IPS-NIHi11 (cell line): ENCODE measurements at places on chromosomes 11 and 22.
A peak's percentile ranks its signal among the peaks of the same experiment; 100 is the strongest.

GRCh38 chr11:72771507-72771906 lies 19.3 kb upstream of the ARAP1 start:
- no peak for DNase-seq

- no peak for DNase-seq
Observed at GRCh38 chr11:118047749-118048148, 29.1 kb upstream of the TMPRSS4 start.

- DNase-seq, result no peak
Observed at GRCh38 chr22:48373626-48374173, 1454.0 kb downstream of the BRD1 start.

DNA sequence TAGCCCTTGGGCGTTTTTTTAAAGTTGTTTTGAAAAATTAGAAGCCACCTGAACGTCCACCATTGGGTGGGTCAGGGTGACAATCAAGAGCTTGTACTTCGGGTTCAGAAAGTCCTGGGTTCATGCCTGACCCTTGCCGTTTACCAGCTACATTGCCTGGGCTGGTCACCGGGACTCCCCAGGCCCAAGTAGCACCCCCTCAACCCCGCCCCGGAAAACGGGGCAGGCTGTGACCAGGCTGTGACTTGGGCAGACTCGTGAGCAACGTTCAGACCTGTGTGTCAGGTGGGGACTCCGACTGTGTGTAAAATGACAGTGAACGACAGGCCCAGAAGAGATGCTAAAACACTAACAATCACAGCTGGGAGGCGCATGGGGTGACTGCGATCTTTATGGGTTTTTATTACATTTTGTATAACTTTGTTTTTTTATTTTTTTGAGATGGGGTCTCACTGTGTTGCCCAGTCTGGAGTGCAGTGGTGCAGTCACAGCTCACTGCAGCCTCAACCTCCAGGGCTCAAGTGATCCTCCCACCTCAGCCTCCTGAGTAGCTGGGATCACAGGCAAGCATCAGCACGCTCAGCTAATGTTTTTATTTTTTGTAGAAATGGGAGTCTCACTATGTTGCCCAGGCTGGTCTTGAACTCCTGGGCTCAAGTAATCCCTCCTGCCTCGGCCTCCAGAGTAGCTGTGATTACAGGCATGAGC lies 56.8 kb downstream of the TRMU start:
- no peak for DNase-seq

GRCh38 chr11:12413141-12414052 lies 36.0 kb downstream of the PARVA start:
- no peak for DNase-seq

- no peak for DNase-seq
Observed at GRCh38 chr11:17803754-17804334, 69.3 kb downstream of the KCNC1 start.

DNA sequence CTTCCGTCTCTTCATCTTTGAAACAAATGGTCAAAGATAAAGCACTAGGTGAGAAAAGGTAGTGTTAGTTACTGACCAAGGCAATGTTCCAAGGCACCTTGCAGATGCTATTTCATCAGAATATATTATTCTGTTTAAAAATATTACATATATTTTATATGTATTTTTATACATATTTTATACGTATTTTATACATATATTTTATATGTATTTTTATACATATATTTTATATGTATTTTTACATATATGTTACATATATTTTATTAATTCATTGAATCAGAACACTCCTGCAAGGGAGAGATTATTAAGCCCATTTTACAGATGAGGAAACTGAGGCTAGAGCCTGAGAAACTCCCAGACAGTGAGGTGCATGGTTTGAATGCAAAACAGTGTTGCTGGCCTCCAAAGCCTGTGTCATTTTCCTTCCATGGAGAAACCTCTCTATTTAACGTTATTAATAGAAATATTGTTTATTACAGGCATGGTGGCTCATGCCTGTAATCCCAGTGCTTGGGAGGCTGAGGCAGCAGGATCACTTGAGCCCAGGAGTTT lies 120.6 kb upstream of the CD82 start:
- no peak for DNase-seq

GRCh38 chr11:3840870-3841425 lies at the start of gene RHOG:
RHOG (minus strand) TSS chr11:3840959; CDS start chr11:3828138, 12,821 bp downstream.
- DNase-seq, result peak; percentile 92

- DNase-seq, result no peak
Observed at GRCh38 chr22:49929994-49930575, 11.7 kb downstream of the CRELD2 start.

DNA sequence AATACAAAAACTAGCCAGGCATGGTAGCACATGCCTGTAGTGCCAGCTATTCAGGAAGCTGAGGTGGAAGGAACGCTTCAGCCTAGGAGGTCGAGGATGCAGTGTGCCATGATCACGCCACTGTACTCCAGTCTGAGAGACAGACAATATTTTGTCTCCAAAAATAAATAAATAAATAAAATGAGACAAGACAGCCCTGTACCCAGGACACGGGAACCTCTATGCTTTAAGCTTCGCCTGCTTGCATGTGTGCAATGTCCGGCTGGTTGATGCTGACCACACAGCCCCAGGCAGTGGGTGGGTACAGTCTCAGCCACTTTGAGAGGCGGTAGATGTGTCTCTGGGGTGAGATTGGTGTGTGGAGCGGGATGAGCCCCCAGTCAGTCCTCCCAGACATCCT lies 52.0 kb upstream of the MPEG1 start:
- DNase-seq, result no peak

DNA sequence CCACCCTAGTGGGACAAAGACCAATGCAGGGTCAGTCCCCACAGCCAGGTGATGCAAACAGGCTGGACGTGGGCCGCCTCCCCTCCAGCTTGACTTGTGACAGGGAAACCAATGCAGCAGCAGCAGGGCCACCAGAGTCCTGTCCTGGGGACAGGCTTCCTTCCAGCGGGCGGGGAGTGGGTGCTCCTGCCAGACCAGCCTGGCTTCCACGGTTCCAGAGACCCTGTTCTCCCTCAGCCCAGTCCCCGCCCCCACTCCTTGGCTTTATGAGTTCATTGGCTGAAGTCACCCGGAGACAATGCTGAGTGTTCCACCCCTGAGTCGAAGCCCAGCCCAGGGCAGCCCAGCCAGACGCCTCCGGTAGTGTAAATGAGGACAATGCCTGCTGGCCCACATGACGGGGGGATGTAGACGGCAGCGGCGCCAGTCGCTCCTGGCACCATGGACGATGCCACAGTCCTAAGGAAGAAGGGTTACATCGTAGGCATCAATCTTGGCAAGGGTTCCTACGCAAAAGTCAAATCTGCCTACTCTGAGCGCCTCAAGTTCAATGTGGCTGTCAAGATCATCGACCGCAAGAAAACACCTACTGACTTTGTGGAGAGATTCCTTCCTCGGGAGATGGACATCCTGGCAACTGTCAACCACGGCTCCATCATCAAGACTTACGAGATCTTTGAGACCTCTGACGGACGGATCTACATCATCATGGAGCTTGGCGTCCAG lies at the start of gene TSSK2:
TSSK2 (plus strand) TSS at position 350 of the 726 bp plus-strand sequence; CDS start at position 442, 92 bp downstream.
- DNase-seq, result peak; percentile 64

GRCh38 chr11:111730871-111731591 lies 35.2 kb downstream of the PPP2R1B start:
- no peak for DNase-seq

DNA sequence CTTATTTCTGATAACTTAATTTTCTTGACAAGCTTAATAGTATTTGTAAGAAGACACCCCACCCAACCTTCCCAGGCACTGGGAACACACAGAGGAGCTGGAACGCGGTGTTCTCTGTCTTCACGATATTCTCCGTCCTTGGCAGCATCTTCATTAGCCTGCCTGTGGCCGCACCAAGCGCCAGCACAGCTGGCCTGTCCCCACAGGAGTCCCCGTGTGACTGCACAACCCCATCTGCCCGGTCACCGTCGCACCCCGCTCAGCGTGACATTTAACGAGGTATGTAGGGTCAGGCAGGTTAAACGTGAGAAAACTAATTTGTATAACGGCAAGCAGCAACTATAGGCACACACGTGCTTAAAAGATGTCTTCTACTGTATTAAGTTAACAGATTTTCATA lies 293.3 kb downstream of the BRD1 start:
- DNase-seq, result no peak

DNA sequence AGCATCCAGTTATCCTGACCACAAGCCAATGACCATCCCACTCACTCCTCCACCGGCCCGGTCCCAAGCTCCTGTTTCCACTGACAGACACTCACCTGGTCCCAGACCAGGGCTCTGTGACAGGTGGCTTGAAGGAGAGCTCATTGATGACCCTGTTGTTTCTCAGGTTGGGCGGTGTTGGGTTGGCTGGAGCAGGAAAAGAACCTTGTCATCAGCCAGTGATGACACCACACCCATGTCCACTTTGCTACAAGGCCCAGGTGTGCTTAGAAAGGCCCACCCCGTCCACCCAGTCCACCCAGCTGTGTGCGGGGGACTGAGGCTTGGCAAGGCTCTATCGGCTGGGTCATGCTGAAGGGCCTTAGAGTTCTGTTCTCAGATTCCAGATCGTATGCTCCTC lies 42.9 kb downstream of the GAB4 start:
- DNase-seq, result no peak

DNA sequence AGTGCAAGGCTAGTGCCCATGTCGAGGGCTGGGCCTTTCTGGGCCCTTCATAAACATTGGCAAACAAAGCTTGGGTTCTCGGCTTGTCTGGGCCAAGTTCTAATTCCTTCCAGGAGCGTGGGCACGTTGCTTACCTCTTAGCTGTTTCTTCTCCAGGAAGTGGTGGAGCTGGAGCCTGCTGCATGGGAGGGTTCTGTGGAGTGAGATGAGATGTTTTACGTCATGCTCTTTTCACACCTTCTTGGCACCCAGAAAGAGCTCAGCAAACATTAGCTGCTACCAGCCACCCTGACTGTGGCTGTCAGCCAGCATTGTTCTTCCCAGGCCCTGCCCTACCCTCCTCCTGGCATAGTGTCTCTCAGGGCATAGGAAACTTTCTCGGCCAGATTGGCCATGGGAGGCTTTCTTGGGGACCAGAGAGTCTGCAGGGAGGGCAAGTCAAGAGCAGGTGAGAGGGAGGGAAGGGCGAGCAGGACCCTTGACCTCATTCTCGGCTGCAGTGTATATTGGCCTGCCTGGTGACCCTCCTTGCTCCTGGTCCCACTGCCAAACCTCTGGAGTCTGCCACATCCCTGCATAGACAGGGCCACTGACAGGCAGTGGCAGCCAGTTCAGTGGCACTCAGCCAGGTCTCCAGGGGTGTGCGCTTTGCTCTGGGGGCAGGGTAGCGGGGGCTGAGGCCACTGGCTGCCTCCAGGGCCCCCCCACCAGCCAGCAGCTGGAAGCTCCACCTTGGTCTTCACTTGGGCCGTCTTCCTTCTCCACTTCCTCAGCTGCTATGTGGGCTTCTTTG lies 98.8 kb downstream of the BCR start:
- peak; percentile 44 for DNase-seq

DNA sequence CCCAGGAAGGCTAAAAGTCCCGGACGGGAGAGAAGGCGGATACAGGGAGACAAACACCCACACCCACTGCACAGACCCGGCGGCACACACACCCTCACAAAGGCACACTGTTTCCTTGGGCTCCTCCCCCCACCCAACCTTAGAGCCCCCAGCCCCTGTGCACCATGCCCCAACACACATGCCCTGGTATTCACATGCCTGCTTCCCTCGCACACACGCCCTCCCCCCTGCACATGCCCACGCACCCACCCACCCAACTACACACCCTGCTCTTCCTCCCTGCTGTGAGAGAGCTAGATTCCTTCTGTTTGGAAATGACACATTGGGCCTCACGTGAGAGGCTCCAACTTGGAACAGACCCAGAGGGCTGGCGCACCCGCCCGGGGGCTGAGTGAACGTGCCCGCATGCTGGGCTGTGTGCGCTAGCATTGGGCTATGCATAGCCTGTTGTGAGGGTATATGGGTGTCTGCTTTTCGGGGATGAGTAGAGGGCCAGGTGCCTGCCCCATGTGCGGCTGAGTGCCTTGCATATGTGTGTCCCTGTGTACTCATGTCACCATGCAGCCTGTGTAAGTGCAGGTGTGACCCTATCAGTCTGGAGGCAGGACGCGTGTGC lies 518 bp upstream of the CHRM1 start:
- no peak for DNase-seq

- DNase-seq, result no peak
Observed at GRCh38 chr22:40449676-40450035, 79.3 kb downstream of the SGSM3 start.

- DNase-seq, result no peak
Observed at GRCh38 chr22:21635771-21636510, 3.4 kb downstream of the CCDC116 start.

DNA sequence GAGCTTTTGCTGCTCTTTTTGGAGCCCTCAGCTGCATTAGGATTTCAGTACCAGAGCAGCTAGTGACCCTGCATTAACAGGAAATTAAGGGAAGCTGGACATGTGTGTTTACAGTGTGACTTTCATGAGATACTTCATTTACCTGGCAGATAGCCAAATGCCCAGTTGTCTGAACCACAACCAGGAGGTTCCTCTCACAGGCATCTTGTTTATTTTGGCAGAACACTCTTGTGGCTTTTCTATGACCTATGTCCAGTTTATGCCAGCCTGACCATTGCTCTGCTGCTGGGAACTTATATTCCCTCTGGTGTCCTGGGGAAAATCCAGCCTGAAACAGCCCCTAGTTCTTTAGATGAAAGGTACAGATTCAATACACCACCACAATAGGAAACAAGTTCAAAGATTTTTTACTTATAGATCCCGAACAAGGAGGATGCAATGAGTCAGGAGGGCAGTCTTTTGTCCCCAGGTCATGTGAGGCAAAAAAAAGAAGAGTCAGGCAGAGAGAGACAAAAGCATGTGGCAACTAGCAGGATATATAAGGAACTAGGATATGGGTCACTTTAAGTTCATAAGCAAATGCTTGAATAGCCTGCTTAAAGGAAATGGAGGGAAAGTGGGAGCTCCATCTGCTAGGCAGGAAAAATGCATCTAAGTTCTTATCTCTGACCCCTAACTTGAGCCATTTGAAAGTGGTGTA lies 379.3 kb downstream of the INSC start:
- no peak for DNase-seq

GRCh38 chr11:76701294-76702040 lies 30.9 kb upstream of the LRRC32 start:
- peak; percentile 26 for DNase-seq

DNA sequence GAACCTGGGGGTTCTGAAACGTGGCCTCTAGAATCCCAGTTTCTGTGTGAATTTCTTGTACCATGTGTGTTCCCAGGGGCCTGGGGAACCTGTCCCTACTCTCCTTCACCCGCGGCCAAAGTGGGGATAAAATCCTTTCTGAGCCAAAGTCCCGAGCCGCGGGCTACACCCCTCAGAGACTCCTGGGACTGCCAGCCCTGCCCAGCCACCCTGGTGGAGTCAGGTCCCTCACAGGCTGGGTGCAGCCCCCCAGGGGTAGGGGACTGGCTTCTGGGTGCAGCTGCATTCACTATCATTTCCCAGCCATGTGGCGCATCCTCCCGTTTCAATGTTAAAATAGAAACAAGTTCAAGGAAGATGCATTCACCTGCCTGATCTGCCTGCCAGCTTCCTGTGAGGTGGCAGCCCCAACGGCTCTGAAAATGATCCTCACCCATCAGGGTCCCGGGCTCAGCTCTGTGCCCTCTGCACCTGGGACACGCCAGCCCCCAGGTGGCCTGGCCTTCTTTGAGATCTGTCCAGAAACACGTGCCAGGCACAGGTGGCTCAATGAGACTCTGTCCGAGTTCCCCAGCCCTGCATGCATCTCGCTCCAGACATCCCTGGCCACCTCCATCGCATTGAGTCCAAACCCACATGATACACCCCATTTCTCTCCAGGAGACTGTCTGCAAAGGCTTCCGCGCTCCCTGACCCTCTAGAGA lies 338.8 kb downstream of the CTTN start:
- DNase-seq, result no peak
